ENCODE measurements at places on chromosomes 12 and 14.

- peak; percentile 70 for DNase-seq
Measured at GRCh38 chr12:120468325-120468820, 1.2 kb downstream of the SRSF9 start.

DNA sequence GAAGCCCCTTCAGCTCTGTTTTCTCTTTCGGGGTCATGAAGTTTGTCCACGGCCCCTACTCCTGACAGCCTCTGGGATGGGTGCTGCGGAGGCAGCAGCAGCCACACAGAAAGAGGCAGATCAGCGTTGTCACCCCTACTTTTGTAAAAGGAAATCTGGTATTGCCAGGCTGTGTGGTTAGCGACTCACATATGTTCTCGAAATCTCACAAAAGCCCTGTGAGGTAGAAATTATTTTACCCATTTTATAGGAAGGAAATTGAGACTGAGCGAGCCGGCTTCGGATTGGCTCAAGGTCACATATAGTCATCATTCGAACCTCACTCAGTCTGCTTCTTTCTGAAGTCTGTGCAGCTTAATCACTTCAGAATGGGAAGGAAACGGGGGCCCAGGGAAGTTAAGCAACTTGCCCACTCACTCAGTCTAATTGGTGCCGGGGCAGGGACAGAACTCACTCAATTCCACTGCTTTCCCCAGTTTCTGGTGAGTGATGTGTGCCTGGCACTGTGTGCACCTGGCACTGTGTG lies 1.1 kb upstream of the CKAP4 start:
- DNase-seq: peak; percentile 68

DNA sequence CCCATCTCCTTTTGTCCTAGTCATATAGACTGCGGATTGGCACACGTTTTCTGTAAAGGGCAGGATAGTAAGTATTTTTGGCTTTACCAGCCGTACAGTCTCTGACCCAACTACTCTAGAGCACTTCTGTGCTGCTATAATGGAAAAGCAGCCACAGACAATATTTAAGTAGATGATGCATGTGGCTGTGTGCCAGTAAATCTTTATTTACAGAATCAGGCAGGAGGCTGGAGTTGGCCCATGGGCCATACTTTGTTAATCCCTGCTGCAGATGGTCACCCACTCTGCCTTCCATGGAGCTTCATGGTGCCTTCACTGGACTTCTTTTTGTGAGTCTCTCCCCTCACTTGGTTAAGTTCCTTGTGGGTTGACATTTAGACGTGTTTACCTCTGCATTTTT lies 584.5 kb upstream of the TBX3 start:
- no peak for DNase-seq

GRCh38 chr14:70702161-70702560 lies 60.4 kb downstream of the TTC9 start:
- no peak for DNase-seq

DNA sequence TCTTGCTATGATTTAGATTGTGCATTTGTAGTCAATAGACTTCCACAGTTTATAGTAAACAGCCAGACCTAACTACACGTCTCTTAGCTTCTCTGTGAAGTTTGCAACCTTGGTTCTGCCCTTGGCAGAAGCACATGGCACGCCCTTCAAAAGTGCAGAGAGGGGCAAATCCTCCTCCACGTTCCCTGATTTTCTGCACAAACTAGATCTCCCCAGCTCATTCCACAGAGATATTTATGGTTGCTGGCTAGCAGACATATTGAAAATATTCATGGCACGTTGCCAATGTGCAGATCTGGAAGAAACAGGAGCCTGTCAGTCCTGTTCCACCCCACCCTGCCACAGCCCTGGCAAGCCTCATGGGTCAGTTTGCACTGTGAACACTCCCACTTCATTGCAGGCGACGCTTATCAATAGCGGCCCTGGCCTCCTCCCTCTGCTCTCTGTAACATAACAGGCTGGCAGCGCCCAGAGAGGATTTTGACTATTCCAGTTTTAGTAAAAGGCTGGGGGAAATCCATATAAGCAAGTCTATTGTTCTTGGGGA lies 6.5 kb upstream of the LGALS3 start:
- DNase-seq: peak; percentile 69

- no peak for DNase-seq
Measured at GRCh38 chr12:76192416-76192815, 107.9 kb upstream of the NAP1L1 start.

GRCh38 chr12:94143438-94143837 lies 4.9 kb upstream of the PLXNC1 start:
- no peak for DNase-seq

- no peak for DNase-seq
Measured at GRCh38 chr12:12880537-12880936, 10.8 kb upstream of the GPRC5A start.

DNA sequence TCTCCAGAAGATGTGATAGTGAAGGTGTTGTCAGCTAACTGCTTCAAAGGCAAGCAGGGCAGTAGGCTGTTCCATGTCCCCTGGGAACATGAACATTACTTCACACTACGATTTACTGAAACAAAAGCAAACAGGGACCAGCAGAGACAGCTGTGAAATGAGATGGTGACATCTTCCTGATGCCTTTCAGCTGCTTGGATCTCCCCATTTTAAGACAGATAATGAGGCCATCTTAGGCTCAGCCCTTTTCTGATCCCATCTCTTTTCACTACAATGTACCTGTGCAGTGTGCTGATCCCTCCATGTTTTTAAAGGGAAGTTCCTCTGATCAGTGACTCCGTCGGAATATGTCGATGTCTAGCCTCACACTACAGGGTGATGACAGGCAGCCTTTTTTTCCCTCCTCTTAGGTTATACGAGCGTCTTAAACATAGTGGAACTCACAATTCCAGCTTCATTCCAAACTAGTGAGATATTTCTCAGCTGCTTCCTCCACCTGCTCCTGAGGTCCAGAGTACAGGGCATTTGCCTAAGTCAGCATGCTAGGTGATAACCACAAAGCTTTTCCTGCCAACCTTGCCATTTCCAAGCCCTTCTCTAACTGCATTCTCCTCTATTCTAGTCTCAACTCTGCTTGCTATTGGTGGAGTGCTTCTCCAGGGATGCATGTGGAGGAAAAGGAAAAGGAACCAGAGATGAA lies 87.6 kb upstream of the EGLN3 start:
- no peak for DNase-seq

- no peak for DNase-seq
Measured at GRCh38 chr14:95814363-95815225, 62.0 kb upstream of the TUNAR start.

DNA sequence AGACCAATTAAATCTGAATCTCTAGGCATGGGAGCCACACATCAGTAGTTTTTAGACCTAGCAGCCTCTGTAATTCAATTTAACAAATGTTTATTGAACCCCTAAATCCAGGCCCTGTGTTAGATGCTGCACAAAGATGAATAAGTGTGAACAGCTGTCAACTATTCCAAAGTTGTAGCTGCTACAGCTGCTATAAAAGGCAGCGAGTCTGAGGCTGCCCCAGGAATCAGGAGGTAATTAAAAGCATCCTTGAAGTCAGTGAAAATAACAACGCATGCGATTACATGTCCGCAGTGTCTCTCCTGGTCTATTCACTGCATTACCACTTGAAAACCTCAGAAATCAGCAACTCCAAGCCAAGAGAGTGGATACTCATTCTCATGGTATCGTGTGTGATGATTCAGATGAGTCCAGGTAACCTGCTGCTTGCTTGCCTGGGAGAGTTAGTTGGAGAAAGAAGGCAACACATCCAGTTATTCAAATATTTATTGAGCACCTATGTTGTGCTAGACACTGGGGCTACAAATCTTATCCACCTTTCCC lies 34.9 kb upstream of the DDHD1 start:
- DNase-seq: no peak

GRCh38 chr12:66823857-66824570 lies 145.1 kb upstream of the GRIP1 start:
- no peak for DNase-seq

- DNase-seq: no peak
Measured at GRCh38 chr14:91280129-91280528, 35.6 kb upstream of the GPR68 start.

DNA sequence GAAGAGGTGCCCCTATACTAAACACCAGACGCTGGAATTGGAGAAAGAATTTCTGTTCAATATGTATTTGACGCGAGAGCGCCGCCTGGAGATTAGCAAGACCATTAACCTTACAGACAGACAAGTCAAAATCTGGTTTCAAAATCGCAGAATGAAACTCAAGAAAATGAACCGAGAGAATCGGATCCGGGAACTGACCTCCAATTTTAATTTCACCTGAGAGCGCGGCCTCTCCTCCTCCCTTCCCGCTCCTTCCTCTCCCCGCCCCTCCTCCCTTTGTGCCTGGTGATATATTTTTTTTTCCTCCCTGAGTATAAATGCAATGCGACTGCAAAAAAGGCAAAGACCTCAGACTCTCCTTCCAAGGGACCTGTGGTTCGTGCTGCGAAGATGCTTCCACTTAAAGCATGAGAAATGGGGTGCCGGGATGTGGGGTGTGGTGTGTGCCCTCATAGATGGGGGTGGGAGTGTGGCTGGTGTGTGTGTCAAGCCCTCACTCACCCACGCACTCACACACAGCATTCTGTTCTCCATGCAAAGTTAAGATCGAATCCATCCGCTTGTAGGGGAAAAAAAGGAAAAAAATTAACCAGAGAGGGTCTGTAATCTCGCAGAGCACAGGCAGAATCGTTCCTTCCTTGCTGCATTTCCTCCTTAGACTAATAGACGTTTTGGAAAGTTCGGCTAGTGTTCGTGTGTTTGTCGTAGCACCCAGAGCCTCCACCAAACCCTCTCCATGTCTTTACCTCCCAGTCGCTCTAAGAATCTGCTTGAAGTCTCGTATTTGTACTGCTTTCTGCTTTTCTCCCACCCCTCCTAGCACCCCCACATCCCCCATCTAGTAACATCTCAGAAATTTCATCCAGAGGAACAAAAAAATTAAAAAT lies 4.5 kb downstream of the HOXC10 start:
- DNase-seq: peak; percentile 40

GRCh38 chr12:19901841-19902240 lies 462.5 kb downstream of the AEBP2 start:
- DNase-seq: no peak

DNA sequence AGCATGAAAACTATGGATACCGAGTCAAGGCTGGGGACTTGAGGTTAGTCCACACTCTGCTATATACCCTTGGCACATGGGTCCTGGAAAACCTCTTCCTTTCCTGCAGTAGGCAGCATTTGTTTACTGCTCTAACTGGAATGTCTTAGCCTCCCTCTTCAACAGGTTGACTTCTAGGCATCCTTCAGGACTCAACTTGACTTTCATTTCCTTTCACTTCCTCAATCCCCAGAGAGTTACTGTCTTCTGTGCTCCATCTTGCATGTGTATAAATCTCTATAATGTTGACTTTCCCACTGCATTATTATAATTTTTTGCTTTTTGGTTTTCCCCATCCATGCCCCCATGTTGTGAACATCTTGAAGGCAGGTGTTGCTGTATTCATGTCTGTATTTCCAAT lies 107.9 kb downstream of the VRK1 start:
- DNase-seq: no peak

DNA sequence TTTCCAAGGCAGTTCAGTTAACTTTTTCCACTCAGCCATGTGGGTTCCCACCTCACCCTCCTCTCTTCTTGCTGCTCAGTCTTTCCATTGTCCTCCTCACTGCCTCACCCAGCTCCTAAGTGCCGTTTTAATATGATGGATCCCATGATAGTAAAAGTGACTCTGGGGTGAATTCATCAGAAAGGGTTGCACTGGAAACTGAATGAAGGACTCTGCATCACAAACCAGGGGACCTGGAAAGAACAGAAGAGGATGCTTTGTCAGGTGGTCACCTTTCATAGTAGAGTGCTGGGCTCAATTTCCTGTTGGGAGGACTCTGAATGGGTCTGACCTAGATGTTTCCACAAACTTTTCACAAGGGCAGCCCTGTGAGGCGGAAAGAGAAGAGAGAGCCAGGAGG lies 67.8 kb upstream of the SLC8A3 start:
- no peak for DNase-seq

- DNase-seq: no peak
Measured at GRCh38 chr14:94460631-94461416, 8.2 kb upstream of the SERPINA11 start.

- DNase-seq: no peak
Measured at GRCh38 chr14:37598747-37599506, 3.5 kb downstream of the TTC6 start.

- peak; percentile 11 for DNase-seq
Measured at GRCh38 chr12:97767347-97767746, 304.7 kb downstream of the RMST start.

DNA sequence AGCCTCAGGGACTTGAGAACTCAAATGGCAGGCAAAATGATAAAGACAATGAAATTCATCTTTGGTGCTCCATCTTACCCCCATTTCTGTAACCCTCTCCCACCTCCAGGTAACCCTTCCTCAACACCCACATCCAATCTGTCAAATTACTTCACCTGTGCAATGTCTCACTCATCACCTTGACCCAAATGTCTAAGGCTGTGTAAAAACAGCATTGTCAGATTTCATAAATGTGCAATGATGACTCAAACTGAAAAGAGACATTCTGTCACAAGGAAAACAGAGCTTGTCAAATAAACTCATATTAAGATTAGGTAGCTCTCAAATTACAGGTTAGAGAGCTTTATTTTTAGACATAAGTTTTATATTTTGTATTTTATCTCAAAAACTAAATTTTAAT lies 19.9 kb upstream of the COCH start:
- DNase-seq: no peak

DNA sequence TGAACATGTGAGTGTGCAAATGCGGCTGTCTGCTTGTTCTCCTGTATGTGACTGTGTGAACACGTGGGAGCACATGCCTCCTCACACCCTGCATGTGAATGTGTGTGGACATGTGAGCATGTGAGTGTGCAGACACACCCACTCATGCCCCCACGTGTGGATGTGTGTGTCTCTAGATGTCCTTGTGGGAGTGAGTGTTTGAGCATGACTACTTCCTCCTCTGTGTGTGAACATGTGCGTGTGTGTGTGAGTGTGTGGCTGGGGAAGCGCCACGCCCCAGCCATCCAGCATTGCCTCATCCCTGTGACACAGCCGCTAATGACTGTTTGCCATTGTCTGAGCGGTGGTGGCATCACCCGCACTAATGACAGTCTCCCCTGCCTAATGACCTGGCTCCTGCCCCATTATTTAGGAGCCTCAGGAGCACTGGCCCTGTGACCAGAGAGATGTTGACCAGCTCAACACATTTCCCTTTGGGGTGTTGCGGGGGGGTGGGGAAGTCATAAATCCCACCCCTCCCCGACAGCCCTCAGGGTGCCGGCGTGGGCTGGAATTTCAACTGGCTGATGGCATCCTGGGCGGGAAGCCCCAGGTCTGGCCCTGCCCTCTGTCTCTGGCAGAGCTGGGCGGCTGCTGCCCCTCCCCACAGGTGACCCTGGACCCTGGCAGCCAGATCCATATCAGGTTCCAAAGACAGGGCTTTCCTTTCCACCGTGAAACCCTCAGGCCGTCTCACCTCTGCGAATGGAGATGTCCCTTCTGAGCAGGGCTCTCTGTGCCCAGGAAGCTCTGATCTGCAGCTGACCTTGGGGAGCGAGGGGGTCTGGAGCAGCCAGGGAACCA lies 11.5 kb upstream of the KRT80 start:
- DNase-seq: peak; percentile 79

GRCh38 chr12:132620899-132621656 lies 2.5 kb downstream of the P2RX2 start:
- no peak for DNase-seq

GRCh38 chr14:75128596-75128990 lies 1.7 kb upstream of the NEK9 start:
- DNase-seq: no peak

- no peak for DNase-seq
Measured at GRCh38 chr12:106127338-106128126, 11.2 kb downstream of the NUAK1 start.

- no peak for DNase-seq
Measured at GRCh38 chr14:60651796-60652673, 2.8 kb upstream of the SIX1 start.

- peak; percentile 49 for DNase-seq
Measured at GRCh38 chr12:89825591-89826449, 117.2 kb upstream of the ATP2B1 start.
